Amniotic stem cell (primary cell): ENCODE measurements at places on chromosomes 7 and 10.

- DNase-seq = no peak
These were observed 97.3 kb downstream of the NEURL1 start for GRCh38 chr10:103590744-103591291.

DNA sequence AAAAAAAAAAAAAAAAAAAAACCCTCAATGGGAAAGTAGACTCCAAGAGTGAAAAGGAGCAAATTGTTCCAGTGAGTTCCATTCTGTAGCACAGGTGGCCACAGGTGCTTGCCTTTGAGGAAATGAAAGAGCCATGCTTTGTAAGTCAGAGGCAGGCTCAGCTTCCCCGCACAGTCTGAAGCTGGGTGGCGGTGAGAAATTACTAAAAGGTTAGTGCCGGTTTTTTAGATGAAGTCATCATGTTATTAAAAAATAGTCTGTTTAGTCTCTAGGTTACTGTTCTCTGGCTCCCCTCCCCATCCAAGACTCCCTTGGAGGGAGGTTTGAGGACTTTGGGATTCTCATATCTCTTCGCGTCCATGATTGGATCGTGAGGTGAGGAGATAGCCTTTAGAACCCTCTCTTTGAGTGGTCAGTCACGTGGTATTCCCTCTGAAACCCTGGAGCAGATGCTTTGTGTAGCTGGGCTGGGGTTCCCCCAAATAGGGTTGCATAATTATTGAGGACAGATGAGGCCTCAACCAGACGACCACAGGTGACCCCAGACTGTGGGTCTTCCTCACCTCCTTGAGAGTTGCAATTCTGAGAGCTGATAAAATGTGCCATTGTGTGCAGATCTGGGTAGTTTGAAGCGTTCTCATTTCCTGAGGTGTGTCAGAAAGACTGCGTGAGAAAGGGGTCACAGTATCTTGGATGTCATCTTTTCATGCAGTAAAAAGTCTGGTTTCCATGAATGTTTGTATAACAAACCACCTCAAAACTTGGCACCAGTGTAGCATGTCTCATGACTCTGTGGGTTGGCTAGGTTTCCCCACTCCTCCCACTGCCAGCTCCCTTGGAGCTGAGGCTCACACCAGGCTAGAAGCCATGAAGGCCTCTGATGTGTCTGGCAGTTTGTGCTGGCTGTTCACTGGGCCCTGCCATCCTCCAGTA is 27.1 kb downstream of the OGDH start:
- DNase-seq = no peak

DNA sequence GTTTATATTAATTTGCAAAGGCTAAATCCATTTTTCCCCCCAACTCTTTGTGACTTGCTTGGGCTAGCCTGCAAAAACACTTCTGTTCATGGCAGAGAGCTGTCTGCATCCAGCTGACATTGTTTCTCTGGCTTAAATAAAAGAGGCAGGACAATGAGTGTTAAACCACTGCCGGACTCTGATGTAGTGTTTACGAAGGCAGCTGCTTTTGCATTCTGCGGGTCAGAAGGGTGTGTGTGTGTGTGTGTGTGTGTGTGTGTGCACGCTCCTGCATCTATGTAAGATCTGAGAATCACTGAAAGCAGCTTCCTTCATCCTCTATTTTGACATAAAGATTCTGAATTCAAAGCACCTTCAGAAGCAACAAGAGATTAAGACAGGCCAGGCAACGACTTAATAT is 28.3 kb downstream of the NRP1 start:
- no peak for DNase-seq

GRCh38 chr10:102358712-102359382 is 36.7 kb upstream of the NFKB2 start:
- no peak for DNase-seq

DNA sequence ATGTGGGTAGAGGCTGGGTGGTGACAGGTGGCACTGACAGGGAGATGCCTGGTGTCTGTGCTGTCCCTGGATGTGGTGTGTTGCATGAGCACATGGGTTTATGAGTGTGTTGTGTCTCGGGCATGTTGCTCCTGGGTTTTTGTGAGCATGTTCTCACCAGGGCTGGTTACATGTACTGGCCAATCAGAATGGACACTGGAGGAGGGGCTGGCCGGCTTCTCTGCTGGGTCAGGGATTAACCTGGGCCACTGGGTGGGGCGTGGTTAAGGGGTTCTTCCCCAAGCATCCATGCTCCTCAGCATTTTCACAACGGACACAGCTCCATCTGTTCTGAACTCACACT is 20.8 kb upstream of the VOPP1 start:
- DNase-seq = no peak

- no peak for DNase-seq
These were observed 185.2 kb downstream of the DYNC1I1 start for GRCh38 chr7:95957510-95957909.

DNA sequence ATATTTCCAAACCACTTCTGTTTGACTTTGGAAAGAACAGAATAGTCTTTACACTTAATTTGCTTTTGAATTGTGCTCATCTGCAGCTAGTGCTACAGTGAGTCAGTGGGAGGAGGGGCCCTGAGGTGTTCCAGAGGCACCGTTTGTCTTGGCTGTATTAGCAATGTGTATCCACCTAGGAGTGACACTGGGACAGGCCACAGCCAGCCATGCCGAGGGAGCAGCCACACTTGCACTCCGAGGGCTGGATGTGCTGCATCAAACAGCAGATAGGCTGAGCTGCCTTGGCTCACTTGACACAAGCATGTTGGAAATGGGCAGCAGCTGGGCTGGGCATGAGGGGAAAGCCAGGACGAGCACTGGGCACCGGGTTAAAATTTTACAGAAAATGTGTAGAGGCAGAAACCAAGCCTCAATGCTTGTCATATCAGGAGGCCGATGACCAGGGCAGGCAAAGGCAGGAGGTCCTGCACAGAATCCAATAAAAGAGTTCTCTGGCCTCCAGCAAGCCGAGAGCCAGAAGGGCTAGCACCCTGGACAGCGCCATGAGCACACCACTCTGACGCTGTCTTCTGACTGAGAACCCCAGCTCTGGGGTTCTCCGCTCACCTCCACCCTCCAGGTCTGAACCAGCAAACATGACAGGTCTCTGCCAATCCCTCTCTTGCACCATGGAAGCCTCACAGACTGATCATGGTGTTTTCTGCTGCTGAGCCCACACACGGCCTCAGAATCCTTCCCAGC is 163.3 kb downstream of the GRID1 start:
- DNase-seq = no peak

DNA sequence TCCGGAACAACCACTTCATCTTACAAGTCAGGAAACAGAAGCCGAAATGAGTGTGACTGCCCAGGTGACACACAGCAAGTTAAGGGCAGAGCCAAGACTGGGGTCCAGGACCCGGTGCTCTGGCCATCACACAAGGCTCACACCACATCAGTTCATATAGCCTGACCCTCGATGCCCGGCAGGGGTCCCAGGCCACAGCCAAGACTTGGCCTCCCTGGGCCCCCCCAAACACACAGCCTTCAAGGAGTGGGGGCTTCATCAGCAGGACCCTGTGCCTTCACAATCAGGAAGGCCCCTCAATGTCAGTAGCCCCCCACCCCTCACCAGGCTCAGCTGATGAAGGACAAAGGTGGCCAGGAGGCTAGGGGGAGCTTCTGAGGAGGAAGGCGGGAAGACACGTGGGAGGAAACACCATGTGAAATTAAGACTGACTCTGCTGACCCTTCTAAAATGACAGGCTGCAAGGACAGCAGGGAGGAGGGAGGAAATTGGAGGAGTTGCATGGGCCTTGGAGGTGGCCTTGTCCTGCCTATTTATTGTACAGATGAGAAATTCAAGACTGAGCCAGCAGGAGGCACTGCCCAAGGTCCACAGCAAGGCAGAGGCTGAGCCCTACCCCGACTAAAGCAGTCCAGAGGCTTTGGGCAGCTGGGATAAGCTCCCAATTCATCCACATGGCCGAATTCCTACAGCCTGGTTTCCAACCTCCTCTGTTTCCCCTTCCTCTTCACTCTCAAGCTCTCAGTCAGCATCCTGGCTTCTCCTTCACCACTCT is 216.1 kb upstream of the ZMIZ1 start:
- no peak for DNase-seq

DNA sequence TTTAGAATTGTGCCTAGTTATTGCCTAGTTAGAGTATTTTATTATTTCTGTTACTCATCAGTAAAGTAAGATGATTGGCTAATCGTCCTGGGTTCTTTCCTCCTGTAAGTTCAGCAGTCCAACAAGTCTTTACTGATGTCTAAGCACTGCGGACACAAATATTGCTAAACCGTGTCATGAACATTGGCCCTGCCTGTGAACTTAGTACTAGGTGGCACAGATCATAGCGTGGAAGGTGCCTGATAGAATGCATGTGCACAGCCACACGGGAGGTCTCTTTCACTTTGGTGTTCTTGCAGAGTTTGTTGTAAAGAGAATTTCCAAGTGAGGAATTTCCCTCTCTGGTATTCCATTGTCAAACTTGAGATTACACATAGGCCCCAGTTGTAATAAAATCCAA is 38.0 kb downstream of the RBM33 start:
- DNase-seq = no peak

DNA sequence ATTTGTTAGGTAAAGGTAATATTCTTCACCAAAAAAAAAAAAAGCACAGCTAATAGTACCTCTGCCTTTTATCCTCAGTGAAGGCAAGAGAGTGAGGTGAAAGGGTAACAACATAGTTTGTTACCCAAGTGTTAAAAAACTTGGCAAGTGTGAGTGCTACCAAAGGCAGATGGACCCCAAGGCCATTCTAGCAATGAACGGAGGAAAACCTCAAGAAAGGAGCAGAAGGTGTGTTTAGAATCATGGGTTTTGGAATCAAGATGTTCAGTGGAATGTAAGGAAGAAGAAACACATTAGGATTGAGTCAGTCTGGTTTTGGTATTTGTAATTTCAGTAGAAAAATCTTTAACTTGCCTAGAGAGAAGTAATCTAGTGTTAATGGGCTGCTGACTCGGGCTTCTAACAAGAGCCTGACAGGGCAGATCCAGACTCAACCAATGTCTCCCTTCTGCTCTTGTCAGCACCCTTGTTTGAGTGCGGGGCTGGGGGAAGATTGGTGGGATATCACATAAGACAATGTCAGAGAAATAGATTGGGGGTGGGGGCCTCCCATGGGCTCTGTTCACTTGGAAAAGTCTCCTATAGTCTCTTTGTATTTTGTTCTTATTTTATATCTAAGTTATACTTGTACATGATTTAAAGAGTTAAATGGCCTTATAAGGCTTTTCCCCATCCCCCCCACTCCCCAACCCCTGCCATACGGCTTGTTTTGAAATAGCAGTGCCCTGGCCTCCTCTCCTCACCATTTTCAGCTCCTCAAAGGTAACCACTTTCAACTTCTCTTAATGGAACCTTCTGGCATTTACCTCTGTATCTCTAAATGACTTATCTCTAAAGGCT is 44.4 kb downstream of the SCD start:
- DNase-seq = no peak

- no peak for DNase-seq
These were observed 396.1 kb downstream of the TNS3 start for GRCh38 chr7:47185839-47186238.
